ENCODE measurements at places on chromosomes 11 and 22. TPM values are rescaled to one million over a fixed set of nuclear protein-coding genes. Genes with fewer than 3 reads are reported as not detected.

- DNase-seq: peak; percentile 42
These were observed 324.0 kb downstream of the RAB38 start for GRCh38 chr11:87851234-87851633.

GRCh38 chr11:17063171-17064002 lies 14.1 kb downstream of the RPS13 start:
- DNase-seq: no peak

ZP1 gene
- not detected for total RNA-seq

DNA sequence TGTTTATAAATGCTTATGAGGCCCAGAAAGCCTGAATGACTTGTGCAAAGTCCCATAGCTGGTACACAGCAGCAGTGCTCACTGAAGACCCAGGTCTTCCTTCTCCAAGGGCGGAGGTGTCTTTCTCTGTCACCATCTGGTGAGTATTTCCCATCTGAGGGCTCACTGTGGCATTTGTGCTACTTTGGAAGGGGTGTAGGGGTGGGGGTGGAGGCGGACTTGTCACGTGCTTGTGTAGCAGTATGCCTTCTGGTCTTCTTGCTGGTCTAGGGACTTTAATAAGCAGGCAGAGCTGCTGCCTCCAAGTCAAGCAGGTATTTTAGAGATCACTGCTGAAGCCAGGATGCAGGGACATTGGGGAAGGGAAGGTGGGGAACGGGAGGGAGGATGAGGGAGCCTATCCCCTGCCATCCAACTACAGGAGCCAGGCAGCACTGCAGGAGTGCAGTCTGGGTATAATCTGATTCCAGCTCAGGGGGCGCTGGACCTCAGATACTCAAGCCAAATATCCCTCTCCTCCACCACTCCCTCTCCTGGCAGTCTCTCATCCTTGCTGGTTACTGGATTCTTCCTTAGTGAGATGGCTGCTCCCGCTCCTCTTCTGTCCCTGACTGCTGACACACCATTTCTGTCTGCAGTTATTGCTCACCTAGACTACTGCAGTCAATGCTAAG lies 3.4 kb downstream of the ABCC8 start:
- no peak for DNase-seq

MRTFA gene
- 52.1 TPM for total RNA-seq

GRCh38 chr11:76577226-76577920 lies 93.2 kb downstream of the LRRC32 start:
- peak; percentile 67 for DNase-seq

GRCh38 chr11:70660059-70660888 lies 261.9 kb downstream of the CTTN start:
- DNase-seq: no peak

GNB1L gene
- total RNA-seq: 11.5 TPM

DNA sequence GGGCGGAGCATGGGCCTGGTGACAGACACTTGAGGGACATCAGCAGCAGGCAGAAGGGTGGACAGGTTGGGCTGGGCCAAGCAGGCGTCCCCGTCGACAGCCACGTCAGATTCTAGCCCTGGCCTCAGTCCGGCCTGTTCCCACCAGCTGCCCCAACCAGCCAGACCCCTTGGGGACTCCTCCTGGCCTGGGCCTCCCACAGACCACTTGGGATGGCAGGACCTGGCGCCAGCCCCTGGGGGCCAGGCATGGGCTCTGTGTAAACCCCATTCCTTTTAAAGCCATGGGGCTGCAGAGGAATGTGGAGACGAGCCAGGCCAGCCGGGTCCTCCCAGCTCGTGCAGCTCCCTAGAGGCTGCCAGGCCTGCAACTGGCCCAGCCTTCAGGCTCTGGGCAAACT lies 4.7 kb upstream of the SUSD2 start:
- DNase-seq: no peak

DNA sequence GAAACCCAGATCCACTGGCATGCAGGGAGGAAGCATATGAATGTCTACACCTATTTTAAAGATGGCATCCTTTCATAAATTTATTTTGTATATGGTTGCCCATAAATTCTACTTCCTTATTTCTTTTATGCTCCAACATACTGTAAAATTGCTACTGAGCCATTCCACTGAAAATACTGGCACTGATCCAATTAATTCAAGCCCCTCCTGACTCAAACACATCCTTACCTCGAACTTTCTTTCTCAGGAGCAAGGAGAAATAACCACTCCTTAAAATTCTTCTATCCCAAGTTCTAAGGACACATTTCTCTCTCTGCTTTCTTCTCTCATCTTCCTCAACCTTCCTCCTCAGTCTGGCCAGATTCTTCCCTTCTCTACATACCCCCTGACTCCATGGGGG lies 5.5 kb upstream of the NXF1 start:
- no peak for DNase-seq

ZNF408 gene
- total RNA-seq: 11.3 TPM

PRG3 gene
- total RNA-seq: not detected

ABCC8 gene
- not detected for total RNA-seq

SGSM1 gene
- total RNA-seq: not detected

- DNase-seq: no peak
These were observed 9.4 kb upstream of the DERL3 start for GRCh38 chr22:23847991-23848864.

- DNase-seq: no peak
These were observed 565.9 kb downstream of the ETS1 start for GRCh38 chr11:128021349-128022006.

GRCh38 chr22:27844656-27845591 lies 43.4 kb upstream of the MN1 start:
- no peak for DNase-seq

DGCR6L gene
- 56.9 TPM for total RNA-seq

DNA sequence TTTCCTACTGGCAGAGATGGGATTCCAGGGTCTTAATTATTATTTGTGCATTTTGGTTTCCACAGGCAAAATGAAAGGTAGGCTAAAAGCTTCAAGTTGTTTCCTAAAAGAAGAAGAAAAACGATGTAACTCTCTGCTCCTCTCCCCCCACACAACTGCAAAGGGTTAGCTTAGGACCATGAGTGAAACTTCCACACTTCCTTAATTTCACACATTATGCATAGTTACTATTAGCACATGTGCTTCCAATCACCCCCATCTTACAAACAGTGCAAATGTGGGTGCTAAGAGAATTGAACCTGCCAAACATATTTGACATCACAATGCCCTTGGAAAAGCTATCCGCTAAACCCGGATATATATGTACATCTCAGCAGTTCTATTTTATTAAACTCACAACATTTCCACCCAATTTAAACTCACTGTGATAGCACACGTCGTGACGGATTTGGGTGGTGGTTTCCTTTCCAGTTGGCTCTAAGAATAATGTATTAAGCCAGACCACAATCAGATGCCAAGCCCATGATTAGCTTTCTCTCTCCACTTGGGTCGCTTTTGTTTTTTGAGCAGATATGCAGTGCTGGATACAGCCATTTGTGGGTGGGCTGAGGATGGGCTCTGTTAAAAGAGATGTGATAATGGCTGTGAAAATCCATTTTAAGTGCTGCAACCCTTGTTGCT lies 245.0 kb upstream of the POU2AF2 start:
- no peak for DNase-seq

GRCh38 chr11:113315811-113316210 lies 1.4 kb downstream of the TTC12 start:
- no peak for DNase-seq

- no peak for DNase-seq
These were observed 154.8 kb downstream of the UVRAG start for GRCh38 chr11:75969626-75970308.

DNA sequence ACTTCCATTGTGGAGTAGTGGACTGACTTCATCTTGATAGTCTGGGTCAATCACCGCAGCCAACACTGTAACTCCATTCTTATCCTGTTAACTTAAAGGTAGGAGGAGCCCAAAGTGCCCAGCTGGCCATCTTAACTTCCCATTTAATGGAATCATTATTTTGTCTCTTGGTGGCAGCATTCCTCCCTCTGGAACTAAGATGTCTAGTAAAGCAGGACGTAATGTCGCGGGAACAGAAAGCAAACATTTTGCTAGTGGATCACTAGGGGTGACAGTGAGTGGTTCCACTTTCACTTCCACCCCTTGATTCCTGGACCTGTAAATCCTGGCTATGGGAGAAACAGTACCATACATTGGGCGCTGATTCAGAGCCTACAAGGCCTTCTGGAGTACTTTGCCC lies 71.4 kb downstream of the GAB4 start:
- no peak for DNase-seq

ANKK1 gene
- 0.17 TPM for total RNA-seq

DNA sequence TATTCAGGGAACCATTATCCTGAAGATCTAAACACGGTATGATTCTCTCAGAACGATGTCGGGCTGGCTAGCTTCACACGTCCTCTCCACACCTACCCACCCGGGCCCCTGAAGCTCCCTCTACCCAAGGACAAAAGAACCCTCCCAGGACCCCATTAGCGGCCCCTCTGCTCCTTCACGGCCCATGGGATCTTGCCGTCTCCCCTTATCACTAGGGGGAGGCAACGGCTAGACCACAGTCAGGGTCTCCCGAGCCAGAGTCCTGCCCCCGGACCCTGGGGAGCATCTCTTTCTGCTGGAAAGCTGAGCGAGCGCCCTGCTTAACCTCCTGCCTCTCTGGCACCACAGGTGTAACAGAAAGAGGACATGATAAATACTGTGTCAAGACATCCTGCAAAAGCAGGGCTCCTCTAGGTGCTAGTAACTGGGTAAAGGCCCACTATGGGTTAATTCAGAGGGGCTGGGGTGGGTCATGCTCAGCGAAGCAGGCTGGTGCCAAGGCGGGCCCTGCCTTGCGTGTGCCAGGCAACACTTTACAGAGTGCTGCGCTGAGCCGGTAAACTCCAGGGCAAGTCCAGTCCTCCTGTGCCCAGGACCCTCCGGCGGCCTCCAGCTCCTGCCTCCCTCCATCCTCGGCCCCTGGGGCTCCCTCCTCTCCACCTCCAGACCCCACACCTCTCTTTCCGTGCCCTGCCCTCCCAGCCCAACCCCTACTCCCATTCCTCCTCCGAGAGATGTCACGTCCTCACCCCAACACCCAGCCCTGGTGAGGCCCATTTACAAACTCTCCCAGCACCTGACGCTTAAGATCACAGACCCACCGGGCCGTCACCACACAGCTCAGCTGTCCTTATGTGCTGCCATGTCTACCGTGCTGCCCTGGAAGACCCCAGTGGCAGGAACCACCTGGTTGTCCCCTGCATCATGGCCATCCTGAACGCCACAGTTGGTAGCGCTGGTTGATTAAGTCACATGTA lies 3.0 kb downstream of the TOLLIP start:
- DNase-seq: no peak

- DNase-seq: no peak
These were observed 47.7 kb downstream of the SLC22A9 start for GRCh38 chr11:63417174-63417852.

Measured in epithelial cell of proximal tubule (primary cell).